ENCODE measurements at places on chromosomes 12 and 14.

- DNase-seq = no peak
These were observed 10.3 kb upstream of the ELK3 start for GRCh38 chr12:96183734-96184370.

DNA sequence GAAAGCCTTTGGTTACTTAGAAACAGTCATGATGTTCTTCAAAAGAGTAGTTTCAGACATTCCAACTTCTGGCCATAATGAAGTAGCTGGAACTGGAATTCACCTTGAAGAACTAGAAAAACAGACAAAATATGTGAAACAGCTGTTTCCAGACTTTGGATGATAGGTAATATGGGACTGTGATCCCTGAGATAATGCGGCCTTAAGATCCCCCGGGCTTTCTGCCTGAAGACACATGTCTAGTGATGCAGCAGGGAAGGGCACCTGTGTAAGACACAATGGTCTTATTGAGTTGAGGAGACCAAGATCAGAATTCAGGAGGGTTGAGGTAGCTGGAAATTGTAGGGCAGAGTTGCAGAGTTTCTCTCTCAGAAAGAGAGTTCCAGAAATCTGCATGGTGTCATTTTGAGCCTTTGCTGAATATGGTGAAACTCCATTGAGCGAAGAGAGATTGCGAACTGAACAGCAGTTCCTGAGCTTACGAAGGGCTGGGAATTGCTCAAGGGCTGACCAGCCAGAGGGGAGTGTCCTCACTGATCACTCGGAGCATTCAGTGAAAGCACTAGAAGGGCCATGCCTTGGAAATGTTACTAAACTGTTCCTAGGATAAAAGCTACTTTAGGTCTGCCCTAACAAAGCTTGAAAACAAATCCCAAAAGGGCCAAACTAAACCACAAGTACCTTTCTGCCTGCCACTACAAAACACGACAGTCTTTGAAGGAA, 41.7 kb upstream of the FRS2 start:
- DNase-seq = no peak

- DNase-seq = peak; percentile 78
These were observed 17.0 kb downstream of the RHOF start for GRCh38 chr12:121776190-121777098.

DNA sequence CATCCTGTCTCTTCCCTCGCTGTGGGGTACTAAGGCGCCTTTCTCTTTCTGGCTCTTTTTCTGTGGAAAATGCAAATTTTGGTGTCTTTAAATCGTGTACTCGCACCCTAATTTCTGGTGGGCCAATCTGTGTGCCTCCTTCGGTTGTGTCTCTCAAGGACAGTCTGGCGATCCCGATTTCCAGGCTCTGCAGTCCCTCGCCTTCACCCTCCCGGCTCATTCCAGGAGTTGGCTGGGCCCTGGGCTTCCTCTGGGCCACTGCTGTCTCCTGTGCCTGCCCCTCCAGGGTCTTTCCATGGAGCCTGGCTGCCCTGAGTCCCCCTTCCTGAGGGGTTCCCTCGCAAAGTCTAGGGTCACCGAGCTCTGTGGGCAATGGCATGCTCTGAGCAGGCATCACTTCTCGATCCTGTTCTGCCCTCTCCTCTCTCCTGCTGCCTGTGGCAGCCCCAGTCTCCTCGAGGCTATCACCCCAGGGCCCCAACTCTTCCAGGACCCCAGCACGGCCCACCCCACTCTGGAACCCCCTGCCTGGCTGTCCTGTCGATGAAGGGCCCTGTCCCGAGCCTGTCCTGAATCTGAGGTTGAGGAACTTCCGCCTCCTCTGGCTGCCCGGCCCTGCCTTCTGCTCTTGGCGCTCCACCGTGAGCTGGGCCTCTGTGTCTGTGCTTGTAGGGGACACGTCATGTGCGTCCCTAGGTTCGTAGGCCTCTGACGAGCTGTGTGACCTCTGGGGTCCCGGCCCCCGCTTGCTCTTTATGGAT, 24.1 kb downstream of the AHNAK2 start:
- no peak for DNase-seq

DNA sequence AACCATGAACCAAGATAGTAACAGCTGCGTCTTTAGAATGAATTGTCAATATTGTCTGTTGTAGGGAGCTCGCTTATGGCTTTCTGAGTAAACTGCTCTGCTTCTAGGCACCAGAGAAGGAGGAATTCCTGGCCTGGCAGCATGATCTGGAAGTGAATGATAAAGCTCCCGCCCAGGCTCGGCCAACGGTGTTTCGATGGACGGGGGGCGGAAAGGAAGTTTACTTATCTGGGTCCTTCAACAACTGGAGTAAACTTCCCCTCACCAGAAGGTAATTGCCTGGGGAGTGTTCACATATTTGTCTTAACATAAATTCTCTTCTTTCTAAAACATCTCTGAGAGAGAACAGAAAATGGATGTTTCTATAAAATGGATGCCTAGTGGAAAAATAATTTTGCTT, 4.3 kb downstream of the PRKAB1 start:
- DNase-seq = no peak

DNA sequence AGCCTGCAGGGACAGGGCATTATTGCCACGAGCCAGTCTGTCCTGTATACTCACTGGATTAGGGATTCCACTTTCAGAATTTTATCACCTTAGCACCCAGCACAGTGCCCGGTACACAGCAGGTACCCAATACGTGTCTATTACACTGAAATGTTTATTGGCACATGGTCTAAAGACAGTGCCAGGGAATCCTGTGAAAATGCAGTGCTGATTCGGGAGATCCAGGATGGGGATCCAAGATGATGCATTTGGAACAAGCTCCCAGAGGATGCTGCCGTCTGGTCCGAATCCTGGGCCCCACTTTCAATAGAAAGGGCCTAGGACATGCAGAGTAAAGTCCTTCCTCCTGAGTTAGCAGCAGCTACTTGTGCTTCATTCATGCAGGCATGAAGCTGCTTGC, 230.7 kb downstream of the CACNA1C start:
- no peak for DNase-seq

- DNase-seq = no peak
These were observed 80.9 kb upstream of the SLC38A2 start for GRCh38 chr12:46453428-46453827.

DNA sequence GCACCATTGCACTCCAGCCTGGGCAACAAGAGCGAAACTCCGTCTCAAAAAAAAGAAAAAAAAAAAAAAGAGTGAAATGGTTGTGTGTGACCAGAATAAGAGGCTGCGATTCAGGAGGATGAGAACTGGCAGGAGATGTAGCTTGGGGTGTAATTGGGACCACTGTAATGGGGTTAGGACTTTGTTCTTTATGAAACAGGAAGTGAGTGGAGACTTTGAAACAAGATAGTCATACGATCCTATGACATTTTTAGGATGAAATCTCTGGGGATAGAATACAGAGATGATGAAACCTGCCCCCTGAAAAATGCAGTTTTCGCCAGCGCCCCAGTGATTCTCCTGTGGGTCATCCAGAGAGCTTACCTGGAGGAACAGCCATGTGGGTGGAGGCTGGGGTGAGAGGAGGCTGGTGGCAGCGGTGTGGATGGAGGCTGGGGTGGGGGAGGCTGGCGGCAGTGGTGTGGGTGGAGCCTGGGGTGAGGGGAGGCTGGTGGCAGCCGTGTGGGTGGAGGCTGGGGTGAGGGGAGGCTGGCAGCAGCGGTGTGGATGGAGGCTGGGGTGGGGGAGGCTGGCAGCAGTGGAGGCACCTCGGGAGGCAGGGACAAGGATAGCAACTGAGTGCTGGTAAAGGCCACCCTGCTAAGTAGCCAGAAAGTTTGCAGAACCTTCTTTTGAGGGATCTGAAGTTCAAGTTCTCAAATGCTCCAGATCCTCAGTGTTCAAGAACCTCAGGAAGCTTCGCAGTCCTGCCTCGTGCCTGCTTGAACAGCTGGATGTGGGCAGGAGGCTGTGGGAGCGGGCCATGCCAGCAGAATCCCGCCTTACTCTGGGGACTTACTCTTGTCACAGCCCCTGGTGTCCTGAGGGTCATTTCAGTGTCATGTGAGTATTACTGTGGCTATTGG, 20.2 kb downstream of the FBXL14 start:
- DNase-seq = no peak

DNA sequence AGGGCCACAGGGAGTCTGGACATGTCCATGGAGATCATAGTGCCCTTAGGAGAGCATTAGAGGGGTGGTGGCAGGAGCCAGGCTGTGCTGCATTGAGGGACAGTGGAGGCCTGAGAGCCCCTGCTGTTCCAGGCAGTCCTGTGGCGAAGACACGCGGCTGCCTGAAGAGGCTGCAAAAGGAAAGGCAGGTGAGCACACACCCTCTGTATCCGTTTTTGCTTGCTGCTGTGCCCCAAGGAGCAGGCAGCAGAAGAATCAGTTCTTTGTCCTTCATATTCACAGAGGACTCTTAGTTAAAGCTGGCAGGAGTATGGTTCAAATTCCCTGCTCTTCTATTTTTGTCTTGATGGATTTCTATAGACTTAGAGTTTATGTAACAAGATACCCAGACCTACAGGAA, 4.5 kb downstream of the SLC35E3 start:
- no peak for DNase-seq

DNA sequence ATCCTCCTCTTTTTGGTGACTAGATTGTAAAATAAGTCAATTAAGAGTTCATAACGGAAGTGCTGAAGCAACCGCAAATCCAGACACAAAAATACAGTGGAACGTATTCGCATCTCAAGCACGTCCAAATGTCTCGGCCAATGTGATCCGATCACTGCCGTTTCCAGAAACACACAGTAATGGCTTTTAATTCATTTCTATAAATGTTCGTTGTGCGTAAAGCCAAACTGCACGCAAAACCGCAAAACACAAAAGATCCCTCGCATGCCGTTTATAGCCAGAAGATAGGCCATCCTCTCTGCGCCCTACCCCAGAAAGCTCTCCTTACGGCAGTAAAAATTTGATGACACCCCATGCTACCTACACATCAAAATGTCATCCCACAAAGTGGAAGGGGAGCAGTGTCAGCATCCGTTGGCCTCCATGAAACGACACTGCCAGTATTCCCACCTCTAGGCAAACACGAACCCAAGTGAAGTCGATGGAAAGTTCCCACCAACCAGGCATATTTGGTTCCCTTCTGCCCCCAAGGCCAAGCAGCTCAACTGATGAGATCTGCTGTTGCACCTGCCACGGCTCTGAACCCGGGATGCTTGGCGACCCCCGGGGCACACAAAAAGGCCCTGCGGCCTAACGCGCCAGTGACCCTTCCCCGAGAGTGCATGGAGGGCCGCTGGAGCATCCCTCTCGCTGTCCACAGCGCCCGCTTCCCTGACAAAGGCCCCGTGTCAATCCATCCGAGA, 1.4 kb downstream of the HECTD4 start:
- DNase-seq = no peak

- peak; percentile 79 for DNase-seq
These were observed 134.2 kb upstream of the HIF1A start for GRCh38 chr14:61561104-61561503.

- peak; percentile 49 for DNase-seq
These were observed 5.9 kb downstream of the ZFYVE21 start for GRCh38 chr14:103721334-103722120.

- DNase-seq = peak; percentile 77
These were observed 53.1 kb downstream of the SIX6 start for GRCh38 chr14:60561845-60562746.

DNA sequence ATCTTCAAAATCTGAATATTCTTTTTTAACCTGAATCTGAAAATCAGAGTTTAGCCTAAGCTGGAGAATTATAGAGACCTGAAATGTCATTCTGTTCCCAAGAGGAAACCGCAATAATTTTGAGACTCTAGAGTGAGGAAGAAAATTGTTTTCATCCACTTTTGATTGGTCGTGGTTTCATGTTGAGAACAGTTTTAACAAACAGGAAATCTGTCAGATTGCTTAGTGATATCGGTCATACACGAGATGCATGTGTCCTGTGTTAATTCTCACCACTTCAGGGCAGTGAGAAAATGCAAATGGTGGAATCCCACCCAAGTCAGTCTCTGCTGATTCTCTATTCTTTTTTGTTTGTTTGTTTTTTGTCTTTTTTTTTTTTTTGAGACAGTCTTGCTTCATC, 1498.5 kb upstream of the TMEM132C start:
- DNase-seq = no peak

DNA sequence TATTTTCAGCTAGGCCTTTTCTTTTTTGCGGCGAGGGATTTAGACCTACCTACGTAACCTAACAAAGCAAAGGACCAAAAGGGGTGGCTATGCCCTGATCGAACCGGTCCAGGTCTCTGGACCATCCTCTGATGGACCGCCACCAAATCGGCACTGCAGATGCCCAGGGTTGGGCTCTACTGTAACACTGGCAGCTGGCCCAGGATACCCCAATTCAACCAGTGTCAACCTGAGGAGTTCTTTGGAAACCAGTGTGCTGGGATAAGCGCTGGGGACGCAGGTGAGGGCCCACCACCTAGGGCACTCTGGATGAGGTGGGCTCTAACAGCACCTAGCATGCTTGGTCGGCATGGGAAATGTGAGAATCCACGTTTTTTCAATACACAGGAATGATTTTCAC, 32.2 kb downstream of the FBXO21 start:
- no peak for DNase-seq

DNA sequence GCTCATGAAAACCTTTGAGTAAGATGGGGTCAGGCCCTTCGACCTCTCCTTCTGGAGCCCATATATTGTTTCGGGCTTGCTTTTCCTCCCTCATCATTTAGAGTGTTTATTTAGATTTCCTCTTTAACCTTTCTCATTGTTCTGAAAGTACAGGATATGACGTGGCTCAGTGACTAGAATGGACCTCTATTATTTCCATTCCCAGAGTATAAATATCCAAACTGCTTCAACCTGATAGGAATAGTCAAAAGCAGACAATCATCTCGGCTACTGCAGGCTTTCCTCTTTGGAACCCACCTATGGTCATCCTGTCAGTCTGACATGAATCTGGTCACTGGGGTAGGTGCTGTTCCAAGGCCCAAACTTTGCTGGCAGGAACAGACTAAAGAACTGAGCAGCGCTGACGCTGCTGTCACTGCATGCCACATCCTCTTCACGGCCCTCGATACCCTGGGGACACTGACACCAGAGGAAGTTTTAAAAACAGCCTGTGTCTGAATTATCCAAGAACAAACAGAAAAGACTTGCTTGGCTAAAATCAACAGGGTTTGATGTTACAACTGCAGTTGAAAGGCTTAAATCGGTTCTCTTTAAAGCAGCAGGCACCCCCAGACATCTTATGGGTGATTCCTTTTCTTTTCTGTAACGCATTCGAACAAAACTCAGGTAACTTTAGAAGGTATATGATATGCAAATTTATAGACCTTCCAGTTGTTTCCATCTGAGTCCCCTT, 5.0 kb upstream of the DDX47 start:
- peak; percentile 82 for DNase-seq

DNA sequence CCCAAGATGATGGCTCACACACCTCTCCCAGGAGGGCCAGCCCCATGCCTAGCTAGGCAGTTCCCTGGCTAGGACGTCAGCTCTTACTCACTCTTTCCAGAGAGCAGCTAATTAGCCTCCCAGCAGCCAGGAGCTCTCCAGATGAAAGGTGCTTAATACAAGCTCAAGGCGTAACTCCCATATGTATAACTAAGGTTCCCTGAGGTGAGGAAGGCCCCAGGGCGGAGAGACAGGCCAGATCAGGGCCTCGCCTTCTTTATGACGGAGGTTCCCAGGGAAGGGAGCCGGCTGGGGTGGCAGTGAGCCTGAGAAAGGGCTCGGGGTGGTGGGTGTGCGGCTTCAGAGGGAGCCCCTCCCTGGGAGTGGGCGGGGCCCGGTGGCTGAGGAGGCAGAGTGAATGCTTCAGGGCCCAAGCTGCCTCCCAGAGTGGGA, 26.4 kb upstream of the ZFP36L1 start:
- DNase-seq = peak; percentile 45

- no peak for DNase-seq
These were observed 295.0 kb upstream of the RTL1 start for GRCh38 chr14:101198398-101199027.

- DNase-seq = no peak
These were observed 65.6 kb upstream of the FUT8 start for GRCh38 chr14:65346895-65347294.

- DNase-seq = no peak
These were observed 211.1 kb downstream of the ITPR2 start for GRCh38 chr12:26621932-26622331.
